Activated naive CD4-positive, alpha-beta T cell treated with Interleukin-2 at 50 U/mL for 16 hours (primary cell): ENCODE measurements at places on chromosomes 12 and 14.

GRCh38 chr14:57254884-57255283 is 13.8 kb downstream of the EXOC5 start:
- DNase-seq = no peak

GRCh38 chr12:95678684-95679083 is 111.9 kb downstream of the NTN4 start:
- no peak for DNase-seq

DNA sequence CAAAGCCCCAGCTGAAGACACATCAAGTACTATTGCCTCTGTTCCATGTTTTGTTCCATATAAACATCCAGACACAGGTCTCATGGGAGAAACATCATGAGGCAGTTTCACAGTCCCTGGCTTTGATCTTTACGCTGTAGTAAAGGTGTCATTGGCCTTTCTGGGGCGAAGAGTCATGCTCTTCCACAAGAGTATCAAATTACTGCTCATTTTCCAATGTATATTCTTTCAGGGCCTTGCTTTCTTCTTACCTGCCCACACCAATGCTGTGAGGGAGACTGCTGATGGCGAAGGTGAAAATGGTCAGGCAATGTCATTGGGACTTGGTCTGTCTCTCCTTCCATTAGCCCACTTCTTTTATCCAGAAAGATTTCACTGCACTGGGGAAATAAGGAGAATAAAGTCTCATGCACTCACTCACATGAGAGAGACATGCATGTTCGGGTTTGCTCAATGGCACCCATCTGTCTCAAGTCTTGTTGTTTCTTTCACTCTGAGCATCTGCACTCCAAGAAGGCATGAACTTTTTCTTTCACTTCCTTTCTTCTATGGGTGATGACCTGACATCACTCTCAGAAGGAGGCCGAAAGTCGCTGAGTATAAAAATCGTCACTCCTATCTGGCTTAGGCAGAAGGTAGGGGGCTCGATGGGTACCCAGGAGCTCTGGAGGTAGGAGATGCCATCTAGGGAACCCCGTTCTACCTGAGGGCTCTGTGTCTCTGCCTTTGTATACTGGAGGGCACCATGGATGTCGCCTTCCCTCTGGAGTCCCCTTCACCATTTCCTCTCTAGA is 1.3 kb upstream of the JDP2 start:
- DNase-seq = no peak

DNA sequence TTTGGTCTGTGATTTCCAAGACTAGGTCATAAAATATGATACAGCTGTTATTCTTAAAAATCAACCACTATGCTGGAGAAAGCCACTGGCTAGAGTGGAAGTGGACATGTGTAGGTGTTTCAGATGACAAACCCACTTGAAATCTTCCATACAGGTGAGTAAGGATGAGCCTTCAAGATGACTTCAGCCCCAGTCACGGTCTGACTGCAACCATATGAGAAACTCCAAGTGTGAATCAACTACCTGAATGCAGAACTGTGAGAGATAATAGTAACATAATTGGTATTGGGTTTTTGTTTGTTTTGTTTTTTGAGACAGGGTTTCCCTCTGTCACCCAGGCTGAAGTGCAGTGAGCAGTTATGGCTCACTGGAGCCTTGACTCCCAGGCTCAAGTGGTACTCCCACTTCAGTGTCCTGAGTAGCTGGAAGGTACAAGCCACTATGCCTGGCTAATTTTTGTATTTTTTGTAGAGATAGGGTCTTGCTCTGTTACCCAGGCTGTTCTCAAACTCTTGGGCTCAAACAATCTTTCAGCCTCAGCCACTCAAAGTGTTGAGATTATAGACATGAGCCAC is 273.3 kb upstream of the LRIG3 start:
- no peak for DNase-seq

GRCh38 chr14:96269359-96269710 is 13.3 kb downstream of the BDKRB1 start:
- DNase-seq = no peak

DNA sequence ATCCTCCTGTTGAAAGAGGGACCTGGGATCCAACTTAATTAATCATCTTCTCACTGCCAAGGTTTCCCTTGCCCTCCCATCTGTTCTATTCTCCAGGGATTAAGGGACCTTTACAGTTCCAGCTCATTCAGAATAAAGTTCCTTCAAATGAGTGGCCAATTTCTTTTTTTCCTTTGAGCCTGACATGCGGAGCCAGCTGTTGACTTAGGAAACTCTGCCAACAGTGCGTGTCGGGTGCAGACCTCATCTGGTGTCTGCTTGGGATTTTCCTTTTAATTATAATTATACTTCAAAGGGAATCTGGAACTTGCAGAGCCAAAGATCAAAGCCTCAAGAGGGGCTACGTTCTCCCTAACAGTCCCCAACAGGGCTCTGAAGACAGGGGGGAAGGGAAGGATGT is 64.8 kb downstream of the CCDC60 start:
- no peak for DNase-seq

- no peak for DNase-seq
These were observed 220.8 kb downstream of the SPTSSA start for GRCh38 chr14:34241185-34241711.

GRCh38 chr14:79018836-79019235 is 848.7 kb downstream of the NRXN3 start:
- DNase-seq = no peak

DNA sequence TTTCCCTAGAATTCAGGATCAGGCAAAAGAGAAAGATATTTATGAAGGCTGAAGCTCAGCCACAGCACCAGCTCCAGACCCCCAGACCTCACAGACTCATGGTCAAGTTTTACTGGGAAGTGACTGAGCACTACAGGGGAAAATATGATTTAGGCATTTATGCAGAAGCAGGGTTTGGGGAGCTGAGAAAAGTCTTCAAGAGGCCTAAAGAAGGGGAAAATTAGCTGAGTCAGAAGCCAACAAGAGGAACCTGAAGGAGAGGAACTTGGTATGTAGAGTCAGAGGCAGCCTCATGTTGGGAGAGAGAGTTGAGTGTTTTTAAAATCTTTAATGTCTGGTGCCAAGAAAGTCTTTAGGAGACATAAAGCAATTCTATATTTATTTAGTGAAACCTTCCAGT is 63.0 kb downstream of the FOS start:
- DNase-seq = no peak

DNA sequence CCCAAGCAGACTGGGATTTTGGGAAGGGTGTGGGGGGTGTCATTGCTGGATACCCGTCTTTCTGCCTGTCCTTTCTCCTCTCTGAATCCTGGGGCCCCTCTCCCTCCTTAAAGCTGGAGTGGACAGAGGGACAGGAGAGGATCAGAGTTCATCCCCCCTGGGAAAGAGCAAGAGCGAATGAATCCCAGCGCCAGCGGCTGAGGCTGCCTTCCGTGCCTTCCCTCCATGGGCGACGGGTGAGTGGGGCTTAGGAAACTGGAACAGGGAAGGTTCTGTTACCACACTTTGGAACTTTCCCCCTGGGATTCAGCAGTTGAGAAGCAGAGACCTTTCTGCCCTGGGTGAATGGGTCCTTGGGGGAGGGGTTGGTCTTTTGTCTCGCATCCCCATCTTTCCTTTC is 16.2 kb upstream of the RIN3 start:
- no peak for DNase-seq

GRCh38 chr12:93404961-93405849 is 27.5 kb downstream of the NUDT4 start:
- no peak for DNase-seq

- DNase-seq = no peak
These were observed 31.6 kb downstream of the TBC1D15 start for GRCh38 chr12:71871116-71871515.

DNA sequence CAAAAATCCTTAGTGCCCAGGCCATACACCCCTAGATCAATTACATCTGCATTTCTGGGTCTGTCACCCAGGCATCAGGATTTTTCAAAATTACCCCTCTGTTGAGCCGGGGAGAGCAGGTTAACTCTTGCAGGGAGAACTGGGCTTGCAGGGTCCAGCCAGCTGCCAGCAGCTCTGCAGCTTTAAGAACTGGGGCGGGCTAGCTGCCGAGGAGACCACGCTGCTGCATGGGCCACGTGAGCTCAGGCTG is at the start of gene DGLUCY:
DGLUCY (plus strand) TSS at position 245 of the 250 bp plus-strand sequence. CDS start 46,222 bp downstream, outside the sequence.
- peak; percentile 68 for DNase-seq

- DNase-seq = no peak
These were observed 206.7 kb upstream of the PWP1 start for GRCh38 chr12:107478881-107479280.

- peak; percentile 64 for DNase-seq
These were observed 831 bp downstream of the CRIP1 start for GRCh38 chr14:105487449-105487985.

DNA sequence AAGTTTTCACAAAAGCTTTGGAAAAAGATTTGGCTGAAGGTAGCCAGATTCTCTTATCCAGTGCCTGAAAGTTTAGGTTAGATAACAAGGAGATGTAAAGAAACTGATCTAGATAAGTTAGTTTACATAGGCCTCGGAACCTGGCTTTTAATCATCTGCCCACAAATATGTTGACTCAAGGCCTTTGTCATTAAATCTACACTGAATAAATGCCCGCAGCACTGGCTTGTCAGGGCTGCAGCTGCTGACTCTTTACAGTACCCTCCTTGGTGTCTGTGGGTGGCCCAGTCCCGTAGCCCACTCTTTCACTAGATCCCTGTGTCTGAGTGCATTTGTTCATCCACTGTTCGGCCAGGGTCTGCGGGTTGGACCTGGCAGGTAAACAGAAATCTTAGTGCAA is 58.0 kb downstream of the TMEM116 start:
- no peak for DNase-seq
